ENCODE measurements at places on chromosomes 16 and 17. TPM values are rescaled to one million over a fixed set of nuclear protein-coding genes. Genes with fewer than 3 reads are reported as not detected.

Gene TMEM204
- 0.30 TPM for total RNA-seq

- H3K4me1 ChIP-seq = peaks cover 12% of the 10 kb centered on the region
- DNase-seq = no peak
- no peak overlapping the region for H3K27ac ChIP-seq
- H3K4me3 ChIP-seq = no peak overlapping the region
- H3K27me3 ChIP-seq = no peaks in the 10 kb centered on the region
- no peaks in the 10 kb centered on the region for H3K36me3 ChIP-seq
Observed at GRCh38 chr17:70076189-70076588, 1.2 kb downstream of the KCNJ16 start.

- peak overlapping the region; percentile 71 for H3K4me3 ChIP-seq
- DNase-seq = no peak
- peak overlapping the region; percentile 78 for H3K27ac ChIP-seq
- H3K4me1 ChIP-seq = peaks cover 37% of the 10 kb centered on the region
Observed at GRCh38 chr17:7204336-7204735, 15.3 kb downstream of the DLG4 start.

DNA sequence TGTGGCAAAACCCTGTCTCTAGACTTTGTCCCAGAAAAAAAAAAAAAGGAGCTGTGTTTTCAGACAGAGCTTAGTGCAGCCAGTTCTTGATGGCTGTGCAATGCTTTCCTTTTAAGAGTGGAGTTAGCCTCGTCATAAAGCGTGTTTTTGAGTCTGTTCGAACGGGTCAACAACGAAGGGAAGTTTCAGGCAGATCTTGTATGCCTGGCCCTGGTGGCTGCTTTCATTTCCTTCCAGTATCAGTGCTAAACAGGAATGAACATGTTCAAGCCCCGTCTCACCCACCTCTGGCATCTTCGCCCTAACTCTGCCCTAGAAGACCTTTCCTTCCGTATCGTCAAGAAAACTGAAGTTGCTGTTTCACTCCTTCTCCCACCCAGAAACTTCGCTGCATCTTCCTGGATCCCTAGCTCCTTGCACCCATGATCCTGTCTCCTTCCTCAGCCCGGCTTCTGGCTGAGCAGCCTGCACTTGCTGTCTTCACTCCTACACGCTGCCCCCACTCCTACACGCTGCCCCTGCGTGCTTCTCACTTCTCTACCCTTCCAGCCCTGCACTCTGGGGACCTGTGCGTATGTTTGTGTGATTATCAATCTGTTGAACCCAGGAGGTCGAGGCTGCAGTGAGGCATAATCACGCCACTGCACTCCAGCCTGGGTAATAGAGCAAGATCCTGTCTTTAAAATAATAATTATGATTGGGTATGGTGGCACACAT lies 55.3 kb downstream of the USP10 start:
- H3K4me1 ChIP-seq = peaks cover 44% of the 10 kb centered on the region
- no peaks in the 10 kb centered on the region for H3K27me3 ChIP-seq
- H3K36me3 ChIP-seq = peaks cover 9% of the 10 kb centered on the region
- DNase-seq = no peak
- peak overlapping the region; percentile 88 for H3K27ac ChIP-seq
- H3K4me3 ChIP-seq = no peak overlapping the region

GRCh38 chr16:29107299-29107698 lies 122.4 kb downstream of the LAT start:
- no peaks in the 10 kb centered on the region for H3K36me3 ChIP-seq
- H3K4me1 ChIP-seq = peaks cover 9% of the 10 kb centered on the region
- DNase-seq = peak; percentile 38
- H3K27me3 ChIP-seq = peaks cover 5% of the 10 kb centered on the region

Gene SLC46A1
- total RNA-seq = 5.7 TPM

- peaks cover 4% of the 10 kb centered on the region for H3K4me1 ChIP-seq
- no peaks in the 10 kb centered on the region for H3K27me3 ChIP-seq
- no peak overlapping the region for H3K4me3 ChIP-seq
- H3K36me3 ChIP-seq = no peaks in the 10 kb centered on the region
- DNase-seq = no peak
Observed at GRCh38 chr16:86101137-86101896, 202.4 kb downstream of the IRF8 start.

Gene CMTM4
- total RNA-seq = 56.2 TPM

DNA sequence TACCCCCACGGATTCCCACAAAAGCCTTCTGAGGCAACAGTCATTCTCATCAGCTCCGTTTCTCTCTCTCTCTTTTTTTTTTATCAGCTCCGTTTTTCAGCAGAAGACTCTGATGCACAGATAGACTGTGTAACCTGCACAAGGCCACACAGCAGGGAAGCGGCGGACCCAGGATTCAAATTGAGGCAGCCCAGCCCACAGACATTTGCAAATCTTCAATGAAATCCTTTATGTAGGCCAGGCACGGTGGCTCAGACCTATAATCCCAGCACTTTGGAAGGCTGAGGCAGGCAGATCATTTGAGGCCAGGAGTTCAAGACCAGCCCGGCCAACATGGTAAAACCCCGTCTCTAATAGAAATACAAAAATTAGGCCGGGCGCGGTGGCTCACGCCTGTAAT lies 2.4 kb upstream of the MEOX1 start:
- no peak overlapping the region for H3K4me3 ChIP-seq
- H3K27ac ChIP-seq = no peak overlapping the region

Gene AANAT
- 0.57 TPM for total RNA-seq

Data from WTC11 (cell line).